Stimulated activated CD4-positive, alpha-beta T cell treated with anti-CD3 and anti-CD28 coated beads, TNF-alpha, amount 100 ng/mL, for 48 hours (primary cell): ENCODE measurements at places on chromosomes 7 and 10.

DNA sequence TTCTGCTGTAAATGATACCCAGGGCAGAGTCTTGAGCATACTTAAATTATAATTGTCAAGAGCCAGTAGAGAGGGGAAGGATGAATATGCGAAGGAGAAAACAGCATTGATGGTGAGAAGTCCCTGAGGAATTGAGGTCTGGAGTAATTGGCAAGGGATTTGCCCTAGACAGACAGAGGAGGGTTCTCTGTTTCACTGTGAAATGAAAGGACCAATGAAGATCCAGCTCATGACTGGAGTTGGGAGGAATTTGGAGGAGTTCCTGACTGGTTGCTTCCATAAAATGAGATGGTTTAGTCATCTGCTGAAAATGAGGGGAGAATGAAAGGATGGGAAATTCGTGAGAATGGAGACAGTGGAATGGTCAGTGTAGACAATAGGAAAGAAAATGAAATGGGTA lies 6.8 kb downstream of the PRPF18 start:
- no peak for DNase-seq

GRCh38 chr10:88983206-88983605 lies 7.4 kb upstream of the FAS start:
- DNase-seq = no peak

GRCh38 chr10:114207349-114207748 lies 28.2 kb downstream of the TDRD1 start:
- DNase-seq = no peak

GRCh38 chr10:103282961-103283360 lies 6.0 kb downstream of the INA start:
- DNase-seq = no peak

DNA sequence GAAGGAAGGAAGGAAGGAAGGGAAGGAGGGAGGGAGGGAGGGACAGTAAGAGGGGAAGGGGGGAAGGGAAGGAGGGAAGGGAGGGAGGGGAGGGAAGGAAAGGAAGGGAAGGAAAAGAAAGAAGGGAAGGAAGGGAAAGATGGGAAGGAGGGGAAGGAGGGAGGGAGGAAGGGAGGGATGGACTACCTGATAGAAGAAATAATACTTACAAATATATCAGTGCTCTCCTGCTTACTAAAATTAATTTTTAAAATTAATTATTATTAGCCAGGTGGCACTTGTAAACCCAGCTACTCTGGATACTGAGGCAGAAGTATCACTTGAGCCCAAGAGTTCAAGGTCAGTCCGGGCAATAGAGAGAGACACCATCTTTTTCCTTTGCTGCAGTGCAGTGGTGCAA lies 18.5 kb downstream of the ZC3HC1 start:
- no peak for DNase-seq

DNA sequence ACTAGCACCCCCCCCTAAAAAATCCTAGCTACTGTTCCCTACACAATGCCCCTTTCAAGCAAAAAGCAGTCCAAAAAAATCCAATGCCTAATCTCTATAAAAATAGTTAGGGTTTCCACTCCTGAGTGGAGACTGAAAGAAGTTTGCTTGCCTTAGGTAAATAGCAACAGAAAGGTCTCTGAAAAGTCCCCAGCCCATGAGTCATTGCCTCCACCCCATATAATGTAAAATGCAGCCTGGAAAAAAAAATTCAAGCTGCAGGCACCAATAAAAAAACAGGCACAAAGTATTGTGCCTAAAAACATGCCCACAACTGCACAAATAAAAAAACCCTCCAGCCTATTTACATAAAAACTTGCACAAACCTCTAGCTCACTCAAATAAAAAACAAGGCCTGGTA lies 47.5 kb downstream of the ZNF680 start:
- no peak for DNase-seq

GRCh38 chr10:69359148-69359547 lies 57.6 kb downstream of the TACR2 start:
- DNase-seq = no peak

- DNase-seq = no peak
Measured at GRCh38 chr10:101814466-101815071, 3.7 kb downstream of the OGA start.

GRCh38 chr7:114940220-114940619 lies 18.3 kb downstream of the MDFIC start:
- DNase-seq = no peak

GRCh38 chr10:92822060-92822634 lies 26.2 kb upstream of the EXOC6 start:
- no peak for DNase-seq

- DNase-seq = no peak
Measured at GRCh38 chr10:132248455-132249225, 59.1 kb downstream of the STK32C start.
